ENCODE measurements at places on chromosomes 2 and 18.

DNA sequence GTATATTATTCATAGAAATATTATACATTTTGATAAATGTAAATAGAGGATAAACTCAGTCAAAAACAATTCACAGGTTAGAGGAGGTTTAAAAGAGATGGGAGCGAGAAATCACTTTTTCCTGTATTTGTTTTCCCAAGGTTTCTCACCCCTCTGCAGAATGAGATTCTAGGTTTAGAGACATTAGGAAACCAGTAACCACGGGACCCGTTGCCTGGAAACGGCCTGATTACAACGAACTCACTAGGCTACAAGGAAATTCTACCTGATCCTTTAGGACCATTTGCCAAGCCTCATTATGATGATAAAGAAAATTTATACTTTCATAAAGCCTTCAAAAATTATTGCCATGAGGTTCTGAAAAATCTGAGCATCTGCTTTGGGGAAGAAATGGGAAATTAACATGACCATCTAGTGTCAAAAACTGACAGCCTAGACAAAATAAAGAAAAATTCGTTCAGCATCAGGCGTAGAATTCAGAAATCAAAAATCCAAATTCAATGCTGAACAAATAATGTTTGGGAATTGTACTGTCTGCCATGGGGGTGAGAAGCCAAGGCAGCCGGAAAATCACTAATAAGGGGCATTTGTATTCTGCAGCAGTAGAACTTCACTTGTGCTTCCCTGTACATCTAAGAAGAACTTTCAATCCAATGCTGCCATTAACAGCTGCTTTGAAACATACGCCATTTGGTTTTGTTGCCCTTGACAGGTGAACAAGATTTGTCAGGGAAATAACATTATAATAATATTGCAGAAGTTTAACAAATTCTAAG is 262.3 kb downstream of the NRXN1 start:
- DNase-seq = no peak

GRCh38 chr18:12302391-12303147 is 5.5 kb upstream of the TUBB6 start:
- no peak for DNase-seq

DNA sequence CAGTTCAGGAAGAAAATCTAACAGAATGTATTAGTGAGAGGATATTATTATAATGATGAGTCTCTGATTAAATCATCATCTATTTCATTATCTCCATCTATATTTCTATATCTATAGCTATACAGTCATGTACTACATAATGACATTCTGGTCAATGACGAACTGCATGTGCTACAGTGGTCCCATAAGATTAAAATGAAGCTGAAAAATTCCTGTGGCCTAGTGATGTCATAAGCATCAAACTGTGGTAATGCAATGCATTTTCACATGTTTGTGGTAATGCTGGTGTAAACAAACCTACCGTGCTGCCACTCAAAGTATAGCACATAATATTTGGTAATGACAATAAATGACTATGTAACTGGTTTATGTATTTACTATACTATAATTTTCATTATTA is 1127.9 kb upstream of the CHAC2 start:
- DNase-seq = no peak

GRCh38 chr18:7514796-7515440 is 52.2 kb upstream of the PTPRM start:
- no peak for DNase-seq

GRCh38 chr18:49399003-49399402 is 61.4 kb downstream of the DYM start:
- no peak for DNase-seq

- DNase-seq = no peak
Observed at GRCh38 chr18:8324343-8325065, 284.7 kb upstream of the RAB12 start.

DNA sequence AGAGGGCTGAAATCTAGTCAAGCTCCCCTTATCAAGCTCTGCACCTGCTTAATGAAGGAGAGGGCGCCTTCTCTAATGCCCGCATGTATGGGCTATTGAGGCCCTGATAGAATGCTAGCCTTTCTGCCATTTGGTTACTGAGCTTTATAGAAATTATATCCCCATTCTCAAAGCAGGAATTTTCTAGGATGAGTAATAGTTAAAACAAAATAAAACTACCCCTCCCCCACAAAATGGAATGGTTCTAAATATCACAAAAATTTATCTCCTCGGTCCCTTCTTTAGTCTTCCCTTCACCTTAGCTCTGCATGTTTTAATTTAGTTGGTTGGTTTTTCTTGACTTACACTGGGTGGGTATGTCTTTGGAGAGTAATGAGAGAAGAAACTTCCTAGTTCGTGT is 37.7 kb downstream of the CD28 start:
- no peak for DNase-seq

- DNase-seq = no peak
Observed at GRCh38 chr2:225512876-225513540, 113.5 kb downstream of the NYAP2 start.
